RPMI8226 (cell line): ENCODE measurements at places on chromosomes 12 and 14.

- no peak for DNase-seq
These were observed 663.8 kb upstream of the FOXG1 start for GRCh38 chr14:28102814-28103213.

- DNase-seq: peak; percentile 87
These were observed 19.9 kb downstream of the HRK start for GRCh38 chr12:116861320-116861719.

DNA sequence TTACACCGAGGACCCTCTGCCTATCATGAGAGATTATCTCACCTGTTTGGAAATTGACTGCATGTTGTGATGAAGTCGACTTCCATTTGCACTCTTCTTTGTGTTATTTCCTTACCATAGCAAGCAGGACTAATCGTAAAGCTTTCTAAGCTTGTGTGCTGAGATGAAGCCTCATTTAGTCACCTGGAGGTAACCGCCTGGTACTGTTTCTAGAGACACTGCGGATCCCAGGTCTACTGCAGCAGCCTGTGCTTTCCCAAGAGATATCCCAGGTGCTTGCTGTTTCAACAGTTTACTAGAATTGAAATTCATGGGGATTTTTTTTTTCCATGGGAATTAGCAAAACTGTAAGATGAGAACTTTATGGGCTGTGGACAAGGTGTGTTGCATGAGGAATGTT, 131.8 kb downstream of the PTPRR start:
- no peak for DNase-seq

DNA sequence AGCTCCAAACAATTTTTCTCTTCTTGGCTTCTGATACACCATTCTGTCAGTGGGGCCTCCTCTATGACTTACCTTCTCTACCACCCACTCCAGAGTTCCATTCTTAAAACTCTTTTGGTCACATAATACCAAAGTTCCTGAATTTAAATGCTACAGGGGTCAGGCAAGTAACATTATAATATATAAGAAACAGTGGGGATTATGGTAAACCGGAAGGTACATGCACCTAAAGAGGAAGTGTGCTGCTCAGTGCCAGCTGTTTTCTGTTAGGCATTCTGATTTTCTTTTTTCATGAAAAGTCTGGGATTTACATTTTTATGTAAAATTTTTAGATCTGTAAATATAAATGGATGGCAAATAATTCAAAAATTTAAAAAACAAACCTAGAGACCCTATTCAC, 39.9 kb downstream of the SOS2 start:
- no peak for DNase-seq

- no peak for DNase-seq
These were observed 8.1 kb downstream of the PTGES3 start for GRCh38 chr12:56679883-56680575.

- peak; percentile 67 for DNase-seq
These were observed 7.8 kb downstream of the CTDSP2 start for GRCh38 chr12:57838594-57839302.

DNA sequence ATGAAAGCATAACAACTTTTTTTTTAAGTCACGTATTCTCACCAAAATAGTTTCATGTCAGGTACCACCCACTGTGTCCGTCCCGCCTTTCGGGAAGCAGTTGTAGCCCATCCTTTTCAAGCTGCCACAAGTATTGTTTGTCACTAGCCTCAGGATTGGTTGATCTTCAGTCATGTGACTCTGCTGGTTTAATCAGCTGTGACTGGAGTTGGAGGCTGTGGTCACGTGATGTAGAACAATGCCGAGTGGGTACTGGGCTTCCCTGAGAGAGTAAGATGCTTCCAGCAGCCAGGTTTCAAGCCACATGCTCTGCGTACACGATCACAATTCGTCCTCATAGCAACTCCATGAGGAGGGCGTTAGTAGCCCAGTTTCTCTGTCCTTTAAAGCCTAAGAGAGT, 83.0 kb upstream of the WSCD2 start:
- DNase-seq: no peak
